ENCODE measurements at places on chromosomes 16 and 17.

DNA sequence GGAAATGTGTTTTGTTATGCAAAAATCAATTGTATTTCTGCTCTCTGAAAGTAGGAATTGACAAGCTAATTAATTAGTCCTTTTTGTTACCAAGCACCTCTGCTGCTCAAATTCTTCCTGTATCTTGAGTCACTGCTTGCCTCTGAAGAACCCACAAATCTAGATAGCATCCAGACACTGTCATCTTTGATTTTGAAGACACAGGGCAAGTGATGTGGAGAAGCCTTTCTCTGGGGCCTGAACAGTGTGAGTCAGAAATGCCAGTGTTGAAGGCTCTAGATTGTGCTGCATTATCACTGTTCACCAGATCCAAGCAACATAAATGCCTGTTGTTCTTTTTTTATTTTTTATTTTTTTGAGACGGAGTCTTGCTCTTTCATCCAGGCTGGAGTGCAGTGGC is 10.9 kb upstream of the ST6GALNAC1 start:
- DNase-seq, result no peak

- no peak for DNase-seq
These were observed 63.1 kb downstream of the SEC14L1 start for GRCh38 chr17:77203846-77204245.

DNA sequence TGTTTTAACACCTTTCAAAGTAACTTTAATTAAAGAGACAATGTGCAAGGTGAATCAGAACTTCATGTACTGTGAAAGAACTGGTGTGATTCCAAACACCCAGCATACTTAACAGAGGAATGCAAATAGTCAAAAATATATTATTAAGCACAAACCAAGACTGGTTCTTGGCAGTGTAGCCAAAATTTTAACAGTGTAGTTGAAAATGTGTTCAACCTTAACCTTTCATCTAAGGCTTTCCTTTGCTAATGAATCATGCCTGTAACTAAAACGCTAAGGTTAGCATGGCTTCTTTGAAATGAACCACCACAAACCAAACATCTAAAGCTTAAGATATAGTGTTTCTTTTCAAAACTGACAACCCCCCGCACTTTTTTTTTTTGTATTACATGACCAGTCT is 146.3 kb upstream of the AXIN2 start:
- DNase-seq, result no peak

- no peak for DNase-seq
These were observed 17.1 kb downstream of the C16orf74 start for GRCh38 chr16:85733839-85734170.

DNA sequence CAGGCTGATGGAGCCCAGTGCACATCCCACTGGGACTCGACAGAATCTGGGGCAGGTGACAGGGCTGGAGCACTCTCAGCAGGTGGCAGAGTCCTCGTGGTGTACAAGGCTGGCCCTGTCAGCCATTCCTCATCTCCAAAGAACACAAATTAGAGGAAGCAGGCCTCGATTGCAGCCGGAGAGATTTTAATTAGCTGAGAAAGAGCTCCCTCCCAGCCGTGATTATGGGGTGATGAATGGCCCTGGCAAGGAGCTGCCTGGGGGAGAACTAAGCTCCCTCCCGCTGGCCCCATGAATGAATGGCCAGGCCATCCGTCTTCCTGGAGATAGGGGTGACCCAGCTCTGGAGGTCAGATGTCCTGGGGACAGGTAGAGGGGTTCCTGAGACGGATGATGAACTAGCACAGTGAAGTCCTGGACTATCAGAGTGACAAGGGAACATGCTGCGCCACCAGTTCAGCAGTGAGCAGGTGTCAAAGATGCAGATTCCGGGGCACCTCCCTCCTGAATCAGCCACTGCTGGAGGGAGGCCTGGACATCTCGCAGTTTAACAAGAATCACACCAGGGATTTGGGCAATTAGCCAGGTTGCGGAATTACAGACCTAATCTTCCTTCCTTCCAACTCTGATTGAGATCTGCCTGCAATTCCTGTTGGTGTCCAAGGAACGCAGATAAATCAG is 35.5 kb downstream of the PIMREG start:
- DNase-seq, result peak; percentile 32
